ENCODE measurements at places on chromosomes 5 and 9. TPM values are rescaled to one million over a fixed set of nuclear protein-coding genes. Genes with fewer than 3 reads are reported as not detected.

- DNase-seq: peak; percentile 37
These were observed 137.8 kb upstream of the ANKH start for GRCh38 chr5:15009420-15009819.

- no peak for DNase-seq
These were observed 13.0 kb upstream of the SETX start for GRCh38 chr9:132367613-132368313.

DNA sequence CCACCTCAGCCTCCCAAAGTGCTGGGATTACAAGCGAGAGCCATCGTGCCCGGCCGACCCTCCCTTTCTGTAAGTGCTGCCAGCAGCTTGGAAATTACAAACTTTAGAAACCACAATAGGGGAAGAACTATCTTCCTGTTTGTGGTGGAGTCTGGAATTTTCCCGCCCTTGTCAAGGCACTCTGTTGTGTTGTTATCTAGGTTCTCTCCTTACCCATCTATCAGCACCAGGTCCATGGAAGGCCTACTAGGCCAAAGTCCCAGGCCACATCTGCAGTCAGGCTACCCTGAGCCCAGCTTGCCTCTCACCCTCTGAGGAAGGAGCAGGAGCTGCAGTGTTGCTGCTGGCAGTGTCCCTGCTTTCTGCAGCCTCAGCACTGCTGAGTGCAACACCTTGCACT, 214.9 kb downstream of the MCTP1 start:
- DNase-seq: no peak

DNA sequence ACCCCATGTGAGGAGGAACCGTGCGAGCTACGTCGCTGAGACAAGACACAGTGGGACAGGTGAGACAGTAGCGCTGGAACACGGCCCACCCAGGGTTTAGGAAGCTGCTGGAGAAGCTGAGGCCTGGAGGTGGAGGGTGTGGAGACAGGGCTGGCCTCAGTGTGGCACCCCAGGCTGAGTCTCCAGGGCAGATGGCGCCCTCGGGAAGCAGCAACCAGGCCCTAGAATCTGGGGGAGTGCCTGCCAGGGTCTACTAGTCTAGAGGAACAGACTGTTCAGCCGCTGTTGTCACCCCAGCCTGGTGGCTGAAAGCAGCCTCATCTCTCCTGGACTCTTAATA, 4.6 kb upstream of the TERT start:
- no peak for DNase-seq

DNA sequence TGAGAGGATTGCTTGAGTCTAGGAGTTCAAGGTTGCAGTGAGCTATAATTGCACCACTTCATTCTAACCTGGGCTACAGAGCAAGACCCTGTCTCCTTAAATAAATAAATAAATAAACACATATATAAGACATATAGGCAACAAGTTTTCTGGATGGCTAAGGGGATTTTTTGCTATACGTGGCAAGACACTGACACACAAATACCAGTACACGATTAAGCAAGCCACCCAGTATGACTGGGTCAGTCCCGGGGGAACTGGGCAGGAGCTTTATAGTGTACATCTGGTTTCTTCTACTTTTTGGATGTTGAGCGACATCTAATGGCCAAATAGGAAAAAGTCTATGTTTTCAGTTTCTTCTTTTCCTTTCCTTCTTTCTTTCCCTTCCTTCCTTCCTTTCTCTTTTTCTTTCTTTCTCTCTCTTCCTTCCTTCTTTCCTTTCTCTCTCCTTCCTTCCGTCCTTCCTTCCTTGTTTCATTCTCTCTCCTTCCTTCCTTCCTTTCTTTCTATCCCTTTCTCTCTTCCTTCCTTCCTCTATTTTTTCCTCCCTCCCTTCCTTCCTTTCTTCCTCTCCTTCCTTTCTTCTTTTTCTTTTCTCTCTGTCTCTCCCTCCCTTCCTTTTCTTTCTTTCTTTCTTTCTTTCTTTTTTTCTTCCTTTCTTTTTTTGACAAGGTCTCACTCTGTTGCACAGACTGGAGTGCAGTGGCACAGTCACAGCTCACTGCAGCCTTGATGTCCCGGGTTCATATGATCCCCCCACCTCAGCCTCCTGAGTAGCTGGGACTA, 47.0 kb upstream of the PLIN2 start:
- peak; percentile 47 for DNase-seq

- no peak for DNase-seq
These were observed 184.8 kb upstream of the CD180 start for GRCh38 chr5:67381236-67381880.

The PDCD1LG2 gene
- 0.07 TPM for polyA plus RNA-seq

GRCh38 chr5:141814064-141814964, 63.9 kb downstream of the PCDH1 start:
- DNase-seq: no peak

DNA sequence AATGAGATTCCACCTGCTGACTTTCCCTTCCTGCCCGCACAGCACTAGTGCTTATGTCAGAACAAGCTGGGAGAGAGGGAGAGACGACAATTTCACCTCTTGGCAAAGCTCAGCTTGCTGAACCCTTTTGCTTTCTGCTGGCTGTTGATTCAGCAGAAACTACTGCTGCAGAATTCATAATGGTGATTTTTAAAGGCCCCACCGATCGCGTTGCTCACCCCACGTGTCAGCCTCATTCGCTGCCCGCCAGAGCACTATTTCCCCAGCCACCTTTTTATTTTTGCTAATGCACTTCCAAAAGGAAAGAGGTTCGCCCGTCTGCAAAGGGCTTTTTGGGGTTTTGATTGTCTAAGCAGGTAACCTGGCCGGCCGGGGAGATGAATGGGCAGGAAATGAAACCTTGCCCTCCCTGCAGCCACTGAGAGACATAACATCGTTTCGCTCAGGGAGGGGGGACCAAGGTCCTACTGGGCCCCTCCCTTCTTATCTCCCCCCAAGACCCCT, 1.3 kb downstream of the PPP2R2B start:
- no peak for DNase-seq

DNA sequence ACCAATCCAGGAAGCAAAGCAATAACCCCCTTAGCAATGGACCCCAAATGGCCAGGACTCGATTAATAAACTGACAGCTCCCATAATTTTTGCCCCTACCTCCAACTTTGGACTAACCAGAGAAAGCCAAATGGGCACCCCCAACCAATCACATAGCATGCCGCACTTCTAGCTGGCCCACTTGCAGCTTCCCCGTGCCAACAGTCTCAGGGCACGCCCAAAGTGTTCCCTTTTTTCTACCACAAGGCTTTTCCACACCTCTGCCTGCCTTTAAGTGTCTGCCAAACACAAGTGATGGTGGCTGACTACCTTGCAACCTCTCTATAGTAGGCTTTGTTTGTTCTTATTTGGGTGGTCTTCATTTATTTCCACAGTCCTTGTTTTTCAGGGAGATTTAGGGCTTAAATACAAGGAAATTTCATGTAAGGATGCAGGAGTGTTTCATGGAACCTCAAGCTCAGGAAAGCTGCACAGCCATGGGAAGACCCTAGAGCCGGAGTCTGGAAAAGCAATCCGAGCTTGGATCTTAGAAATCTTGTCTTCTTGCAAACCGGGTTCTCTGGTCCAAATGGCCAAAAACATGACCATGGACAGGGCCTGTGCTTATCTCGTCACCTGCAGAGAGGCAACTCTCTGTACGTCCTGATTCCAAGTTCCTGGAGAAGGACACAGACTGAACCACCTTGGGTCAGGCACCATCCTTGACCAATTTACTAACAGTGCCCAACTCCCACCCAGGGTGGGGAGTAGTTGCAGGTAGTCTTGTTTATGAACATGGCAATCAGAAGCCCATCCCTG, 89.2 kb downstream of the THBS4 start:
- DNase-seq: no peak

The BARHL1 gene
- polyA plus RNA-seq: not detected

DNA sequence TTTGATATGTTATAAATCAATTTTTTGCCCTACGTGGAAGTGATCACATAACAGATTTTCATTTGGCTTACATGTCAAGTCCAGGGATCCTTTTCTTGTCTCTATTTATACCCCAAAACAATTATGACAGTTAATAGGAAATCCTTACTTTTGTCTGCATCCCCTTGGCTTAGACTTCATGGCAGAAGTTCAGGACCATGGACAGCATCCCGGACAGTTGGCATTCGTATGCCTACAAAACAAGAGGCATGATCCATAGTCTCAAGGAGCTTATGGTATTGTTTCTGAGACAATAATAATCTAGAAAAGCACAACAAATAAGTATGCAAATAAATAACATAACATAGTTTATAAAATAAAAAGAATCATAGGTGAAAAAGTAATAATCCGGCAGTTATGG, 214.3 kb upstream of the GRIA1 start:
- peak; percentile 42 for DNase-seq

The CCDC192 gene
- 1.1 TPM for polyA plus RNA-seq

DNA sequence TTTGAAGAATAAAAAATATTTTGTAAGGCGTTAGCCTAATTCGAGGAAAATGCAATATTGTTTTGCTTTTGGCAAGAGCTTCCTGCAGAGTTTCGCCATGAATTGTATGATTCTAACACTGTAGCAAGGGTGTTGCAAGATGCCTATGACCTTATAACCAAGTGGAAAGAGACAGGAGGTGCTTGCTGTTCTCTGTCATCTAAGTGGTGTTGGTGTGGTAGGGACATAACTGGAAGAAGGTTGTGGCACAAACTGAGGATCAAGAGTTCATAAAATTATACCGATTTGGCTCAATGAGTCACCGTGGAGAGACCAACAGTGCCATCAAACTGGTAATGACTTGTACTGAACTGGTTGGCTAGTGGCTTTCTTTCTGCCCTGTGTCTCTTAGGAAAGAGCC, 6.3 kb downstream of the STC2 start:
- DNase-seq: no peak

The TAF1L gene
- polyA plus RNA-seq: 0.13 TPM

The GKAP1 gene
- 14.8 TPM for polyA plus RNA-seq

GRCh38 chr9:4113711-4114110, 186.2 kb downstream of the GLIS3 start:
- DNase-seq: no peak

The ARHGEF37 gene
- polyA plus RNA-seq: 5.8 TPM

DNA sequence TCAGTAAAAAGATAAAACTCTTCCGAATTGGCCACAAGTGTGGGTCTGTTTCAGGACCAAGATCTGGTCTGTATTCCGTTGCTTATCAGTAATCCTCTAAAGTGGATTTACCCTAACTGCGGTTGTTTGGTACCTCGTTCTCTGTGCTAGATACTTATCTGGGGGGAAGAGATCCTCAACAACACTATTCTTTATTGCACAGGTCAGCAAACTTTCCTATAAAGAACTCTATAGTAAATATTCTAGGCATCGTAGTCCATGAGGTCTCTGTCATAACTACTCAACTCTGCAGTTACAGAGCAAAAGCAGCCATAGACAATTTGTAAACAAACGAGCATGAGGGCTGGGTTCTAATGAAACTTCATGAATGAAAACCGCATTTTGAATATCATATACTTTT, 335.8 kb upstream of the KIF2A start:
- no peak for DNase-seq

The CCDC127 gene
- polyA plus RNA-seq: 15.9 TPM

The SMIM3 gene
- 21.6 TPM for polyA plus RNA-seq

The PCA3 gene
- polyA plus RNA-seq: 0.55 TPM

DNA sequence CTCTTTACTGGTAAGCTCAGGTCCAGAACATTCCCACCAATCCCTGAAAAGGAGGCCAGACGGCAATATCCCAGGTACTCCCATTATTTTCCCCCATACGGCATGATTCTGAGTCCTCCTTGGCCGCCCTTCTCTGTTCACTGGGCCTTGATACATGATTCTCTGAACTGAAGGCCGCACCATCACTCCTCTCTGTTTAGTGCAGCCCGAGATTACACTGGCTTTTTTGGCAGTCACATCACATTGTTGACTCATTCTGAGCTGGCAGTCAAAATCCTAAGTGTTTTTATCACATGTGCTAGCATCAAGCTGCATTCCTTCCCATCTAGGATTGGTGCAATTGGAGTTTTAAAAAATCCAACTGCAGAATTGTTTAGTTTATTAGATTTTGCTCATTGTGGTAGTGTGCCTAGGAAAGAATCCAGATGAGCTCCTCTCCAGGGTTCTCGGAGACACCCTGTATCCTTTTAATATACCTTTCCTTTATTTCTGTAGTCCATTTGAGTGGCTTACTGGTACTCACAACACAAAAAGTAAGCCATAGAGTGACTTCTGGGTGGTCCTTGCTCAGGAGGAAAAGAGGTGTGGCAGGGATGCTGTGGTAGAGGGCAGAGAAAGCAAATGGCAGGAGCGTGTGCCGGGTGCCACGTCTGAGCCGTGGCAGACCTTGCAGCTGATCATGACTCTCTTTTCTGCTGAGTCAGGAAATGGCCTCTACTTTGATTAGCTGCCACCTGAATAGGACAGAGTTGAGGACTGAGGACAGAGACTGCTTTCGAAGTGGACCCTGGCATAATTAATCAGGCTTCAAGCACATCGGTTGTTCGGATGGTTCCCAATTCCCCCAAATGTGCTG, 121.1 kb upstream of the IL12B start:
- no peak for DNase-seq

DNA sequence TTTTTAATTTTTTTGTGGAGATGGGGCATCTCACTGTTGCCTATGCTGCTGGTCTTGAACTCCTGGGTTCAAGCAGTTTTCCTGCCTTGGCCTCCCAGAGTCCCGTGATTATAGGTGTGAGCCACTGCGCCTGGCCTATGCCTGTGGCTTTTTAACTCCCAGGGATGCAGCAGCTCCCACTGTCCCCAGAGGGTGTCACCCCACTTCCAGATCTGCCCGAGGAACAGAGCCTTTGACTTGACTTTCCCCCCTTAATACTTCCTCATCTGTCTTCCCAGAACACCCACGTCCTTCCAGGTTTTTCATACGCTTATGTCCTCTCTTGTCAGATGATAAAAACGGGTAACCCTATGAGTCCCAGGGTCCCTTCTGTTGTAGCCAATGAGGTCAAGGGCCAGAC, 7.6 kb upstream of the PRRC2B start:
- DNase-seq: no peak

- DNase-seq: no peak
These were observed 54.7 kb downstream of the FXN start for GRCh38 chr9:69090140-69090750.

DNA sequence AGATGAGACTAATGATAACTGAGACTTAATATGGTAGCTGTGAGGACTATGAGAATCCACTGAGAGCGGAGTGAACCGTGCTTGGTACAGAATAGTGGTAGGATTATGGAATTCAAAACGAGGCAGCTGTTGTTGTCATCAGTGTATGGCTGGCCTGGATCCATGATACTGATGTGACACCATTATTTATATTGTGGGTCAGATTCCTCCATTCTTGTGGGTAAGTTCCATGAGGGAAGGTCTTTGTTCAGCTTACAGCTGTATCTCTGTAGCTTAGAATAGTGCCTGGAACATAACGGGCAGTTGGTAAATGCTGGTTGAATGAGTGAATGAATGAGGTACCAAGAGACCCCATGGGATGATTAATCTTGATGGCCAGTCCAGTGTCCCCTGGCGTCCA, 61.8 kb downstream of the ACER2 start:
- no peak for DNase-seq

GRCh38 chr9:126375386-126375785, 48.8 kb downstream of the MVB12B start:
- no peak for DNase-seq

All from renal pelvis (tissue), 12 donors.